Stimulated activated naive B cell treated with anti-CD40 and anti-IgM and Interleukin-4, amounts not matched to agents 10 μg/mL and 1 μg/mL and 100 μg/mL, for 72 hours (primary cell): ENCODE measurements at places on chromosomes 3 and 15.

DNA sequence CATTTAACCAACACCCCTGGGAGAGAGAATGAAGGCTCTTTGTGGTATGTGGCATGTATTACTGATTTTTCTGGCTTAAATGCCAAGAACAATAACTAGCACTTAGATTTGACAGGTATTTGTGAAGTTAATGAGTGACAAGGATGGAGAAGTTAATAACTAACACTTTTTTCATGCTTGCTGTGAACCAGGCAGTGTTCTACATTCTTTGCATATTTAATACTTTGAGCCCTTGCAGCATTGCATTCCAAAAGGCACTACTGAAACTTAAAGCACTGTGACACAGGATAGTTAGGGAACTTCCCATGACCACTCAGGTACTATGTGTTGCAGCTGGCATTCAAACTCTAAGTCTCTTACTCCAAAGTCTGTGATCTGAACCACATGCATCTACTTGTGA, 650.6 kb downstream of the ZPLD1 start:
- no peak for DNase-seq
- H3K4me1 ChIP-seq = no peaks in the 10 kb centered on the region
- no peak overlapping the region for H3K4me3 ChIP-seq
- no peaks in the 10 kb centered on the region for H3K27me3 ChIP-seq
- H3K27ac ChIP-seq = no peak overlapping the region

DNA sequence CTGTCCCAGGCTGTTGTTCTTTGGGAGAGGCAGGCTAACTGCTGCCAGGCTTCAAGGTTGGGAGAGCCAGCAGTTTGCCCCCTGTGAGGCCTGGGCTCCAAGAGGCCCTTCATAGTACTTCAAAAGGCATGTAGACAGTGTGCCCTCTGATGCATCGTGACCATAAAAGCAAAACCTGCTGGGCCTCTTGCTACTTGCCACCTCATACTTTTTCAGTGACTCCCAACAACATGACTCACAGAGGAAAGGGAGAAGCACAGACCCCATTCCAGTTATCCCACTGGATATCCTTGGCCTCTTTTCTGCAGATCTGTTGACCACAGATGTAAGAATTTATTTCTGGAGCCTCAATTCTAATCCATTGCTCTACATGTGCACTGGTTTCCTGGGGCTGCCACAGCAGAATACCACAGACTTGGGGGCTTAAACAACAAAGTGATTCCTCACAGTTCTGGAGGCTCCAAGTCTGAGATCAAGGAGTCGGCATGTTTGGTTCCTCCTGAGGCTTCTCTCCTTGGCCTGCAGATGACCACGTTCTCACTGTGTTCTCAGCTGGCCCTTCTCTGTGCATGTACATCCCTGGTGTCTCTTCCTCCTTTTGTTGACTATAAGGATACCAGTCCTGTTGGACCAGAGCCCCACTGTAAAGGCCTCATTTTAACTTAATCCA, 8.9 kb upstream of the NSMCE3 start:
- DNase-seq = no peak
- no peaks in the 10 kb centered on the region for H3K36me3 ChIP-seq
- H3K27ac ChIP-seq = no peak overlapping the region

GRCh38 chr3:147388700-147389580, 17.4 kb downstream of the ZIC4 start:
- H3K4me1 ChIP-seq = peaks cover 10% of the 10 kb centered on the region
- peaks cover 94% of the 10 kb centered on the region for H3K27me3 ChIP-seq
- H3K36me3 ChIP-seq = peaks cover 4% of the 10 kb centered on the region
- peak overlapping the region; percentile 77 for H3K27ac ChIP-seq
- no peak overlapping the region for H3K4me3 ChIP-seq
- DNase-seq = no peak

DNA sequence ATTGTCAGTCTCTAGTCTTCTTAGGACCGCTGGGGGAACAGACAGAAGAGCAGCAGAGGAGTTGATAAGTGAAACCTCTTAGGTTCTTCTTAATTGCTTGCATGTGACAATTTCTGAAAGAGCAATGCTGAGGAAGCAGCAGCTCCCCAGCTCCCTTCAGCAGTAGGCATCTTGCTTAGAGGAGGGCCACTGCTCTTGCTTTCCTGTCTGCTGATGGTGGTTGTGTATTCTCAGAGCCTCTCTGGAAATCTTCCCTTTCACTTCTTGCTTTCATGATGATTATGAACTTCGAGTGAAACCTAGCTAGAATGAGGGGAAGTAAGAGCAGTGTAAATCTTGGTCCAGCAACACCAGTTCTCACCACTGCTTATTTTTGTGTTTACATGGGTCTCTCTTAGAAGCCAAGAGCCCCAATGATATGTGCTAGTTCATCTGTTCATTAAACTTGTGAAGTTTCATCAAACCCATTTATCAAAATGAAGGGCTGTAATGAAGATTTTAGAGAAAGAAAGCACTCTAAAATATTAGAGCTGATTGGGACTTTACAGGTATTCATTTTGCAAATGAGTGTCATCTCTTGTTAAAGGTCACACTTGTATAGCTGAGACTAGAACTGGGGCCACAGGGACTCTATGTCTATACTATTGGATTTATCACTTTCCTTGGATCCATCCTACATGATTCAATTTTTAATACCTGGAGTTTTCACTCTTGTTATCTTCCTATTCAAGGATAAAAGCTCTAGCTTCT, 246.7 kb downstream of the LPP start:
- H3K36me3 ChIP-seq = peaks cover 25% of the 10 kb centered on the region
- DNase-seq = peak; percentile 71
- no peaks in the 10 kb centered on the region for H3K27me3 ChIP-seq
- peak overlapping the region; percentile 93 for H3K27ac ChIP-seq
- peaks cover 87% of the 10 kb centered on the region for H3K4me1 ChIP-seq

- no peak for DNase-seq
- H3K27me3 ChIP-seq = no peaks in the 10 kb centered on the region
Observed at GRCh38 chr15:31024330-31024729, 32.9 kb upstream of the MTMR10 start.

DNA sequence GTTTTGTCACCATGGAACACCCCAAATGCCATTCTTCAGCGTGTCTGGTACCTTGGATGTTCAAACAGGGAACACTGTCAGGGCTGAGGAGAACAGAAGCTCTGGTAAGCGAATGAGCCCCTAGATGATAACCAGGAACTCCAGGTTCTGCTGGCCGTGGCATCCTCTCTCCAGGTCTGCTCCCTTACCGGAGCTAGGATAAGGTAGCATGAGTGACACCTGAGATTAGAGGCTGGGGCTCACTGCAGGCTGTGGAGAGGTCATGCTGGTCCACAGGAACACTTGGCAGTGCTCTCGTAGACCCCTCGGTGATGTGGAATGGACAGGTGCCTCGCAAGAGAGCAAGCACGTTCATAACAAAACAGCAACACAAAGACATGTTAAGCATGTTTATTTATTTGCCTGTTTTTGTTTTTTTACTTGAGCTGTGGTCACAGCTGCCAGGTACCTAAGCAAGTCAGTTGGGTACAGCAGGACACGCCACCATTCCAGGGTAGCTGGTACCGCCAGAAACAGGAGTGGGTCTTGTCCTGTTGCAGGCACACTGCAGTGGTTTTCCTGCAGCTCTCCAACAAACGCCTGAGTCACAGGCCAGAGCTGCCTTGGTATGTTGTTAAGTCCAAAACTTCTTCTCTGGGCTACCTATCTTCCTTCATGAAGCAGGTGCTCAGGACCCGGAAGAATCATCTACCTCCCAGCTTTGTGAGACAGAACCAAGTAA, 4.6 kb downstream of the RBM15B start:
- H3K4me1 ChIP-seq = peaks cover 33% of the 10 kb centered on the region
- peaks cover 24% of the 10 kb centered on the region for H3K36me3 ChIP-seq
- DNase-seq = no peak
- no peaks in the 10 kb centered on the region for H3K27me3 ChIP-seq
- H3K4me3 ChIP-seq = no peak overlapping the region

- peaks cover under 1% of the 10 kb centered on the region for H3K27me3 ChIP-seq
- H3K4me3 ChIP-seq = no peak overlapping the region
- H3K36me3 ChIP-seq = peaks cover 6% of the 10 kb centered on the region
- H3K27ac ChIP-seq = no peak overlapping the region
- no peak for DNase-seq
Observed at GRCh38 chr3:189195302-189195701, 23.5 kb downstream of the TPRG1 start.

DNA sequence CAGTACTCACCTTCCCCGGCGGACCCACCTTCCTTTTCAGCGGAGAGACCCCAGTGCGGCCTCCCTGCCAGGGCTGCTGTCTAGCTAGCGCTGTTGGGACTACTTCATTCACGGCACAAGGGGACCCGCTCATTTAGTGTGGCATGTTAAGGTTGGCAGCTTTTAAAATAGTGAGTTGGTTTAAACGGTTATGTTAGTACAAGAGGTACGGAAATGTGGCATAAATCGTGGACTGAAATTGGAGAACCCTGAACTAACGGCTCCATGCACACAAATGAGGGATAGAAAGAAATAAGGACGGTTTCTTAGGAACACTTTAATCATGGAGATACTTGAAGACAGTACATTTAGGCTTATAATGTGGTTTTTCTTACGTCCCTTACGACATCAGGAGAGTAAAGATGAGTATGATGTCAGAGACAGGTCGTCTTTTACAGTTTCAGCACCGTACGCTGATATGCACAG, 752 bp downstream of the CEP63 start:
- H3K27ac ChIP-seq = peak overlapping the region; percentile 99
- peaks cover 38% of the 10 kb centered on the region for H3K4me1 ChIP-seq
- no peaks in the 10 kb centered on the region for H3K27me3 ChIP-seq

GRCh38 chr3:86995537-86995936, 4.6 kb upstream of the VGLL3 start:
- peaks cover 9% of the 10 kb centered on the region for H3K27me3 ChIP-seq
- no peak overlapping the region for H3K4me3 ChIP-seq
- peaks cover 2% of the 10 kb centered on the region for H3K4me1 ChIP-seq
- no peak overlapping the region for H3K27ac ChIP-seq
- DNase-seq = no peak

DNA sequence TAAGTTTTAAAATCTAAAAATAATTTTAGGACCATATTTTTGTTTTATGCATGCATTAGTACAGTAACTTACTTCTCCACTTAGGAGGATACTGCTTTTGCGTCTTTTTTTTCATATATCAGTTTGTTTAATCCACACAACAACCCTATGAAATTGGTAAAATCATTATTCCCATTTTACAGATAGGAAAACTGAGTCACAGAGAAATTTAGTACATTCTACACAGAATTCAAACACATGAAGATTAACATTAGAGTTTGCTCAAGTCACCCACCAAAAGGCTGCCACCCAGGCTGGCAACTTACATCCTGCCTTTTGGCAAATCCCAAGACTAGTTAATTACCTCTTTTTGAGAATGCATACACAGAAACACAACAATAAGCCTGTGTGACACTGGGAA, 28.7 kb downstream of the TNIK start:
- no peaks in the 10 kb centered on the region for H3K27me3 ChIP-seq
- no peaks in the 10 kb centered on the region for H3K36me3 ChIP-seq
- no peaks in the 10 kb centered on the region for H3K4me1 ChIP-seq
- no peak overlapping the region for H3K4me3 ChIP-seq

DNA sequence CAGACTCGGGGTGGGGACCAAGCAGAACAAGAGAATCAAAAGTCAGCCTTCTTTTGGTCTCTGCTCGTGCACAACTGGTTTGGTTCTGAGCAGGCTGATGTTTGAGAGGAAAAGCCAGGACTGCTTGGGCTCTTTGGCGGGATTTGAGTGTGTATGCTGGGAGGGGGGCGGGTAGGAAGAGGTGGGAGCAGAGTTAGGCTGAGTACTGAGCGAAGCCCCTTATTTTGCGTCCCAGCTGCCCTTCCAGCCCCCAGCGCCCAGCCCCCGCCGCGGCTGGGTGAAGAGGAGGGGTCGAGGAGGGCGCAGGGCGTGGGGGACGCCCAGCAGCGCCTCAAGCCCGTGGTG, 153.5 kb upstream of the GOLIM4 start:
- H3K27me3 ChIP-seq = peaks cover 27% of the 10 kb centered on the region
- H3K4me3 ChIP-seq = peak overlapping the region; percentile 79
- H3K36me3 ChIP-seq = no peaks in the 10 kb centered on the region
- H3K4me1 ChIP-seq = peaks cover 29% of the 10 kb centered on the region

GRCh38 chr3:29668233-29668632, 387.4 kb downstream of the RBMS3 start:
- no peak overlapping the region for H3K4me3 ChIP-seq
- no peaks in the 10 kb centered on the region for H3K36me3 ChIP-seq
- H3K27me3 ChIP-seq = no peaks in the 10 kb centered on the region
- DNase-seq = no peak
- no peak overlapping the region for H3K27ac ChIP-seq
- H3K4me1 ChIP-seq = no peaks in the 10 kb centered on the region

- no peak overlapping the region for H3K27ac ChIP-seq
- H3K4me3 ChIP-seq = no peak overlapping the region
- H3K4me1 ChIP-seq = no peaks in the 10 kb centered on the region
- no peaks in the 10 kb centered on the region for H3K36me3 ChIP-seq
- no peak for DNase-seq
Observed at GRCh38 chr3:133330522-133330921, 69.3 kb upstream of the BFSP2 start.

DNA sequence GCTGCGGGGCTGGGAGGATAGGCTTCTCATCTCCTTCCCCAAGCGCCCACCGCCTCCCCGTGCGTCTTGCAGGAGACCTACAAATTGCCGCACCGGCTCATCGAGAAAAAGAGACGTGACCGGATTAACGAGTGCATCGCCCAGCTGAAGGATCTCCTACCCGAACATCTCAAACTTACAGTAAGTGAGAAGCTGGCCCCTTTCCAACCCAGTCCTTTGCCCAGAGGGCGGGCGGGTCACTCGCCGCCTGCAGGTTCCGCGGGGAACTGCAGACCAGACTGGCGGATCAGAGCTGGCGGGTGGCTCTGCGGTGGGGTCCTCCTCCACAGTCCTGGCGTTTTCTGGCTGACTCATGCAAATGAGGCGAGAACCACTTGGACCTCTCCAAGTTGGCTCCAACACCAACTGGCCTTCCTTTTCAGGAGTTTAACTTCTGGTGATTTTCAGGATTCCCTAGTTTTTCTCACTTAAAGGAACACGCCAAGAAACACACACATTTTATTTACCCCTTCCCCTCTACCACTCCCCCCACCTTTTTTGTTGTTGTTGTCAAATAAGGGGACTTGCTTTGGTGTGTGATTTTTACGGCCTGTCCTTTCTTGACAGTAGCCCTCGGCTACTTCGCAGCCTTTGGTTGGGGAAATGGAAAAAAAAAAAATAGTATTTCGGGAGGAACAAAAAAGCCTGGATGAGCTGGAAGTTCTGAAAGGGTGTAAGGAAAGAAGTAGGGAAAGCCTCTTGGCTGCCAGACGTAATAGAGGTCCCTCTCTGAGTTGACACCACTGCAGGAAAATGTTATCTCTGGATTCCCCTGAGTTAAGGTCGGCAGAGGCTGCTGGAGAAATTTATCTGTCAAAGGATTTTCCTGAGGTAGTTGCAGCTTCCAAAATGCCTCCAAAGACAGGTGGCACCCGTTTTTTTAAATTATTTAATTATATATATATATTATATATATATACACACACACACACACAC, 1.3 kb downstream of the BHLHE40 start:
- peaks cover 54% of the 10 kb centered on the region for H3K36me3 ChIP-seq
- H3K27ac ChIP-seq = peak overlapping the region; percentile 99
- peak; percentile 89 for DNase-seq
- H3K27me3 ChIP-seq = no peaks in the 10 kb centered on the region

- DNase-seq = no peak
- peaks cover 5% of the 10 kb centered on the region for H3K27me3 ChIP-seq
- H3K36me3 ChIP-seq = no peaks in the 10 kb centered on the region
Observed at GRCh38 chr15:42134617-42135245, 21.7 kb downstream of the PLA2G4F start.

- peaks cover 6% of the 10 kb centered on the region for H3K36me3 ChIP-seq
- no peak overlapping the region for H3K27ac ChIP-seq
- H3K4me1 ChIP-seq = peaks cover 42% of the 10 kb centered on the region
- no peak overlapping the region for H3K4me3 ChIP-seq
Observed at GRCh38 chr3:13092621-13093617, 19.7 kb upstream of the IQSEC1 start.
